IMR-90 (cell line): ENCODE measurements at places on chromosomes 5 and 9.

DNA sequence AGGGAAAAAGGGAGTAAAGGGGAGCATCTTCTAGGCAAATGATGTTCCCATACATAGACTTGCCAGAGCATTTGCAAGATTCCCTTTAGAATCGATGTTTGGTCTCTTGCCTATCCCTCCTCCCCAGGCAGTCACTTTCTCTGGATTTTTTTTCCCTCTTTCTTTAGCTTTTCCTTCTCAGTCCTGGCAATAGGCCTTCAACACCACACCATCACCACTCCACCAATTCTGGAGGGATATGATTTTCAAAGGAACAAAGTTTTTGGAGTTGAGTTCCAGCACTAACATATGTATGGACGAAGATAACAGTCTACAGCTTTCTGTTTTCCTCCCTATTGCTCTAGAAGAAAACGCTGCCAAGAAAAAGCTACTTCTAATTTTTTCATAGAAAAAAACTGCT, 377.4 kb downstream of the PDE4D start:
- no peak overlapping the region for H3K4me3 ChIP-seq
- no peaks in the 10 kb centered on the region for H3K36me3 ChIP-seq
- H3K4me1 ChIP-seq, result no peaks in the 10 kb centered on the region
- DNase-seq, result no peak
- no peak overlapping the region for H3K27ac ChIP-seq

DNA sequence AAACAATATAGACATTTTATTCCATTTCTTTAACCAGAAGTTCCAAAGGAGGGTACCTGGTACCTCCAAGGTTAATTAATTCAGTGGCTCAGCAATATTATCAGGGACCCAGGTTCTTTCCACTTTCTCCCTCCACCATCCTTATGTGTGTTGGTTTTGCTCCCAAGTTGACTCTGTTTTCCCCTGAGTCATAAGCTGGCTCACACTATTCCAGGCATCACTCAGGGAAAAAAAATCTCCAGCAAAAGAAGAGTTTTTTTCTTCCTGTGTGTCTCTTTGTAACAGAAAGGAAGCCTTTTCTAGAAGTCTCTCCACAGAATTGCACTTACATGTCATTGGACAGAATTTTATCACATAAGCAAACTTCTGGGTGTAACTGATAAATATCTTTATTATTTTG, 31.2 kb upstream of the GALNT10 start:
- peaks cover 29% of the 10 kb centered on the region for H3K27me3 ChIP-seq
- no peaks in the 10 kb centered on the region for H3K36me3 ChIP-seq
- H3K27ac ChIP-seq, result no peak overlapping the region
- H3K4me3 ChIP-seq, result no peak overlapping the region
- H3K4me1 ChIP-seq, result no peaks in the 10 kb centered on the region

DNA sequence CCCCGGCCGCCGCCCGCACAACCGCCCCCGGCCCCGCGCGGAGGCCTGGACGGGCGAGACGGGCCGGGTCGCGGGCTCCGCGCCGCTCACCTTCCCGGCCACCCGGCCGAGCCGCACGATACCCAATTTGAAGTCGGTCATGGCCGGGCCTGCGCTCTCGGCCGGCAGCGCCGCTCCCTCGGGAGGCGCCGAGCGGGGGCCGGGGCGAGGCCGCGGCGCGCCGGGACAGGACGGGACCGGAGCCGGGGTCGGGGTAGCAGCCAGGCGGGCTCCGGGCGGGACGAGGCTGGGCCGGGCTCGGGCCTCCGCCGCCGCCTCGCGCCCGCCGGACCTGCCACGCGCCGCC, 216 bp downstream of the ZMYND19 start:
- H3K27me3 ChIP-seq, result no peaks in the 10 kb centered on the region
- peaks cover 25% of the 10 kb centered on the region for H3K36me3 ChIP-seq
- peak overlapping the region; percentile 43; the same call in 1 of the 2 replicates for H3K27ac ChIP-seq
- peaks cover 7% of the 10 kb centered on the region for H3K4me1 ChIP-seq

GRCh38 chr5:586751-587285, 25.3 kb upstream of the CEP72 start:
- H3K36me3 ChIP-seq, result no peaks in the 10 kb centered on the region
- no peaks in the 10 kb centered on the region for H3K4me1 ChIP-seq

GRCh38 chr5:57825031-57825686, 342.5 kb upstream of the ACTBL2 start:
- no peak overlapping the region for H3K4me3 ChIP-seq
- peak overlapping the region; percentile 91; the same call in 1 of the 2 replicates for H3K27ac ChIP-seq
- DNase-seq, result peak; percentile 88
- H3K27me3 ChIP-seq, result no peaks in the 10 kb centered on the region
- H3K36me3 ChIP-seq, result no peaks in the 10 kb centered on the region
- peaks cover 3% of the 10 kb centered on the region for H3K4me1 ChIP-seq

- H3K27me3 ChIP-seq, result no peaks in the 10 kb centered on the region
- peaks cover 2% of the 10 kb centered on the region; the same call in 1 of the 2 replicates for H3K4me1 ChIP-seq
- H3K27ac ChIP-seq, result no peak overlapping the region
- H3K36me3 ChIP-seq, result no peaks in the 10 kb centered on the region
Observed at GRCh38 chr9:17318821-17319320, 184.0 kb downstream of the CNTLN start.

GRCh38 chr9:79353856-79354520, 217.8 kb upstream of the TLE4 start:
- peak; percentile 85 for DNase-seq
- H3K4me1 ChIP-seq, result no peaks in the 10 kb centered on the region; the same call in 1 of the 2 replicates
- H3K27ac ChIP-seq, result no peak overlapping the region
- no peak overlapping the region for H3K4me3 ChIP-seq
- H3K27me3 ChIP-seq, result no peaks in the 10 kb centered on the region

DNA sequence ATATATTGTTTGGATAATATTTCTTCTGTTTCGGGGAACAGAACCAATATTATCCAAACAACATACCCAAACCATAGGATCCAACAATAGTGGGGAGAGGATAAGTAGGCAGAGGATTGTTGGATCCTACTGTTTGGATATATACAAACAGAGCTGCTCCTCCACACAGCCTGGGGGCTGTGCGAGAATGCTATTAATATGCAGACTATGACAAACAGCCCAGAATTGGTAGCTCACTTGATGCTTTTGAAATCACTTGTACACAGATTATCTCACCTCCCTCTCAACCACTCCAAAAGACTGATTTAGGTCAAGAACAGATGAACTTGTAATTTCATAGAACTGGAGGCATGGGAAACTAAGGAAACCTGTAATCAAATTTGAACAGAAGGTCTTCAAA, 24.4 kb upstream of the MLANA start:
- no peak overlapping the region for H3K27ac ChIP-seq
- H3K4me1 ChIP-seq, result no peaks in the 10 kb centered on the region
- H3K36me3 ChIP-seq, result no peaks in the 10 kb centered on the region
- no peaks in the 10 kb centered on the region; the same call in 1 of the 2 replicates for H3K27me3 ChIP-seq

- peaks cover 56% of the 10 kb centered on the region for H3K36me3 ChIP-seq
- H3K27ac ChIP-seq, result peak overlapping the region; percentile 38
- H3K4me1 ChIP-seq, result peaks cover 12% of the 10 kb centered on the region
- no peak overlapping the region for H3K4me3 ChIP-seq
- no peaks in the 10 kb centered on the region for H3K27me3 ChIP-seq
Observed at GRCh38 chr5:181241393-181241975, 2.2 kb downstream of the RACK1 start.

- DNase-seq, result peak; percentile 96
- no peaks in the 10 kb centered on the region for H3K36me3 ChIP-seq
- peak overlapping the region; percentile 85; the same call in 1 of the 2 replicates for H3K27ac ChIP-seq
- no peak overlapping the region for H3K4me3 ChIP-seq
- H3K27me3 ChIP-seq, result no peaks in the 10 kb centered on the region
- H3K4me1 ChIP-seq, result peaks cover 17% of the 10 kb centered on the region
Observed at GRCh38 chr5:61409568-61409967, 77.5 kb downstream of the ZSWIM6 start.

DNA sequence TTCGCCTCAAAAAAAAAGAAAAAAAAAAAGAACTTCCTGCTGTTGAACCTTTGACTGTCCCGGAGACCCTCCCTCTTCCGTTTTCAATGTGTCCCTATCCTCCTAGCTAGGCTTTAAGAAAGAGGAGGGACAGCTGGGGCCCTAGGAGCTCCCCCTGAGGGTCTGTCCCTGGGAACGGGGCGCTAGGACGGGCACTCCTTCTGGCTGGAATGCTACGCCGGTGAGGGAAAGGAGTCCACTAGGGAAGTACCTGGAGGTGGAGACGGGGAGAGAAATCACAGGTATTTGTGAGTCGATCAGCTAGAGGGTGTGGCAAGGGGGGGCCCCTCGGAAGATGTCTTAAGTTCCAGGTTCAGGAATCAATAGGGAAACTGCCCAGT, 4.6 kb downstream of the SIT1 start:
- no peaks in the 10 kb centered on the region for H3K27me3 ChIP-seq
- DNase-seq, result no peak
- H3K4me1 ChIP-seq, result peaks cover 8% of the 10 kb centered on the region
- H3K4me3 ChIP-seq, result peak overlapping the region; percentile 54
- H3K27ac ChIP-seq, result peak overlapping the region; percentile 61
- no peaks in the 10 kb centered on the region for H3K36me3 ChIP-seq

DNA sequence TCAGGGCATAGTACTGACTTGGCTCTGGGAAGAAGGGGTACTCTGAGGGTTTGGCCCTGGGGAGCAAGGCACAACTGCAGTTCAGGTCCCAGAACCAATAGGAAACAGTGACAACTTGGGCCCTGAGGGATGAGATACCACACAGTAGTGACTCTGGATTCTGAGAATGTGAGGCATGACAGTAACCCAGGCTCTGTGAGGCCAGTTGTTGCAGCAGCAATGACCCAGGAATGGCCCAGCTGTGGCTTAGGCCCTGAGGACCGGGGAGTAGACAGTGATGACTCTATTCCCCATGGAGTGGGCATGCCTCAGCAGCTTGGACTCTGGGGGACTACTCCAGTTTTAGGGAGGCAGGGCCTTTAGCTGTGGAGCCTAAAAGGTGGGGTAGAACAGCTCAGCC, 21.5 kb upstream of the NFIL3 start:
- H3K36me3 ChIP-seq, result no peaks in the 10 kb centered on the region
- no peaks in the 10 kb centered on the region for H3K27me3 ChIP-seq
- H3K4me1 ChIP-seq, result no peaks in the 10 kb centered on the region
- no peak overlapping the region for H3K4me3 ChIP-seq
- no peak overlapping the region for H3K27ac ChIP-seq

GRCh38 chr5:56492812-56493211, 259.7 kb upstream of the ANKRD55 start:
- no peaks in the 10 kb centered on the region for H3K27me3 ChIP-seq
- H3K27ac ChIP-seq, result no peak overlapping the region
- H3K4me3 ChIP-seq, result no peak overlapping the region

- no peak overlapping the region for H3K27ac ChIP-seq
- H3K27me3 ChIP-seq, result peaks cover 21% of the 10 kb centered on the region
- H3K36me3 ChIP-seq, result no peaks in the 10 kb centered on the region
- no peak for DNase-seq
Observed at GRCh38 chr9:95769473-95769872, 106.0 kb upstream of the ERCC6L2 start.

- H3K36me3 ChIP-seq, result no peaks in the 10 kb centered on the region
- no peak for DNase-seq
- no peaks in the 10 kb centered on the region for H3K27me3 ChIP-seq
- no peak overlapping the region for H3K27ac ChIP-seq
Observed at GRCh38 chr5:61953913-61954312, 352.1 kb upstream of the KIF2A start.

DNA sequence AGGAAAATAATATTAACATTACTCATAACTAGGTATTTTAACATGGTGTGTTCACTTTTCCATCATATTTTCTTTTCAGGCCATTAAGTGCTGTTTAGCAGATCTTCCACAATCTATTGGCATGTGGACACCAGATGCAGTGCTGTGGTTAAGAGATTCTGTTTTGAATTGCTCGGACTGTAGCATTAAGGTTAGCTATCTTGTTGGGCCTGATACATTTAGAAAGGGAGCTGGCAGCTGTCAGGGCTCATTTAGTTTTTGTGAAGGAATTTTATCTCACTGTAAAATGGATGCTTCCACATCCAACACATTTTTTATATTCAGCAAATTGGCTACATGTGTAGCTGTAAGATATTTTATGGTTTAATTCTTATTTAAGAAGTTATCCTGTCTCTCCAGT, 20.7 kb upstream of the TMOD1 start:
- H3K36me3 ChIP-seq, result peaks cover 4% of the 10 kb centered on the region; the same call in 1 of the 2 replicates
- no peak overlapping the region for H3K4me3 ChIP-seq
- DNase-seq, result peak; percentile 30
- H3K27ac ChIP-seq, result no peak overlapping the region
- peaks cover 8% of the 10 kb centered on the region for H3K4me1 ChIP-seq

- peaks cover 28% of the 10 kb centered on the region for H3K4me1 ChIP-seq
- no peak overlapping the region for H3K4me3 ChIP-seq
- H3K27ac ChIP-seq, result peak overlapping the region; percentile 89
- peaks cover 19% of the 10 kb centered on the region for H3K36me3 ChIP-seq
- DNase-seq, result no peak
- no peaks in the 10 kb centered on the region for H3K27me3 ChIP-seq
Observed at GRCh38 chr5:34708777-34709176, 52.6 kb downstream of the RAI14 start.

DNA sequence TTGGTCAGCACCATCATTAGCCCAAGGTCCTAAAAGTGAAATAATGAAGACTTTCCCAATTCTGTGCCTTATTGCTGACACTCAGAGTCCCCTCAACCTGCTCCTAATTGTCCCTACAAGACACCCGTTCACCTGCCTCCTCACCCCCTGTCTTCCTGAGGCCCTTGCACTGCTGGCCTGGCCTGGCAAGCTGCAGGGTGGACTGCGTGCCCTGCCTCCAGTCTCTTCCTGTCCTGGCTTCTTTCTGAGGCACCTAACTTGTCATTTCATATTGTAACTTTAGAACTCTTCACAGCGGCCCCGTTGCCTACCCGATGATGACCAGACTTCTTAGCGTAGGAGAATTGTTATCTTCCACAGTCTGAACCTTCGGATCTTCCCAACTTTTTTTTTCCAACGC, 153.9 kb downstream of the SMARCA2 start:
- H3K4me1 ChIP-seq, result no peaks in the 10 kb centered on the region
- no peaks in the 10 kb centered on the region for H3K27me3 ChIP-seq
- no peak for DNase-seq

DNA sequence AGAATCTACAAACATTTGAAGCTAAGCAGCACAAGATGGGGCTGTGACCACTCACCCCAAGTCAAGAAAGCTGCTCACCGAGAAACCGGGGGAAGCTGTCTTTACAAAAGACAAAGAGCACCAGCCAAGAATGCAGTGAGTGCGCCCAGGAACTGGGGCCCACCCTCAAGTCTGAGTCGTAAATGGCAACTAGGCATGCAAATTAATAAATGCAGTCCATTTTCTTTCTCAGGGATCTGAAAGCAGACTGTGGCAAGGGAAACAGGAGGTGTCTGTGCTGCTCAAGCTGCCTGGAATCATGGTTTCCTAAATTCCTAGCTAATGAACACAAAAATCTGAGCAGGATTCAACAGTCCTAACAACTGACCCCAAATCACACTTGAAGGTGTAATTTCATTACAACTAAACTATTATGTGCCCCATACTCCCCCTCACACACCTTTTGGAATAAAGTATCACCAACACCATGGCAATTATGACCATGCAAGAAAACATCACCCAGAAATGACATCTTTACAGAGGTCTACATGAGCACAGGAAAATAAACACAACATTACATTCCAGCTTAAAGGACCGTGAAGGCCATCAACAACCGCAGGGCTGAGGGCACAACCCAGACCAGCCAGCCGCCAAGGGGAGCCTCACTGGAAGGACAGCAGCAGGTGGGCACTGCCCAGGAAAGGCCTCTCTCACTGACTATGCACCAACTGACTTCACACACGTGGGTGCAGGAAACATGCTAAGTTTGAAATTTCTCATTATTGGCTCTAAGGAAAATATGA, 17.6 kb downstream of the NSUN2 start:
- no peaks in the 10 kb centered on the region for H3K27me3 ChIP-seq
- no peaks in the 10 kb centered on the region for H3K4me1 ChIP-seq
- H3K27ac ChIP-seq, result no peak overlapping the region
- peaks cover 60% of the 10 kb centered on the region for H3K36me3 ChIP-seq

GRCh38 chr5:121968910-121969607, 7.3 kb downstream of the SRFBP1 start:
- H3K27ac ChIP-seq, result peak overlapping the region; percentile 39; the same call in 1 of the 2 replicates
- DNase-seq, result peak; percentile 100
- no peaks in the 10 kb centered on the region for H3K27me3 ChIP-seq
- no peaks in the 10 kb centered on the region for H3K36me3 ChIP-seq
- peaks cover 6% of the 10 kb centered on the region for H3K4me1 ChIP-seq
